ENCODE measurements at places on chromosomes 7 and 10.

DNA sequence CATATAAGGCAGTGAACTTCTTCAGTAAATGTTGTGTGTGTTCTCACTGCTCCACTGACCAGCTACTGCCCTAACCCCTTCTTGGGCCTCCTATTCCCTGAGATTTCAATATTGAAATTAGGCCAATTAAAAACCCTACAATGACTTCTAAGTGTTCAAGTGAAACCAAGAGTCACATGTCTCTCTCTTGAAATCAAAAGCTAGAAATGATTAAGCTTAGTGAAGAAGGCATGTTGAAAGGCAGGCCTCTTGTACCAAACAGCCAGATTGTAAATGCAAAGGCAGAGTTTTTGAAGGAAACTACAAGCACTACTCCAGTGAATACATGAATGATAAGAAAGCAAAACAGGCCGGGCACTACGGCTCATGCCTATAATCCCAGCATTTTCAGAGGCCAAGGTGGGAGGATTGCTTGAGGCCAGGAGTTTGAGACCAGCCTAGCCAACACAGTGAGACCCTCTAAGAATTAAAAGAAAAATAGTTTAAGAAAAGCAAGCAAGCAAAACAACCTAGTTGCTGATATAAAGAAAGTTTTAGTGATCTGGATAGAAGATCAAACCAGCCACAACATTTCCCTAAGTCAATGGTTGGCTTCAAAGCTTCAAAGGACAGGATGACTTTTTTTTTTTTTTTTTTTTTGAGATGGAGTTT is 22.3 kb downstream of the BRAF start:
- DNase-seq, result no peak

DNA sequence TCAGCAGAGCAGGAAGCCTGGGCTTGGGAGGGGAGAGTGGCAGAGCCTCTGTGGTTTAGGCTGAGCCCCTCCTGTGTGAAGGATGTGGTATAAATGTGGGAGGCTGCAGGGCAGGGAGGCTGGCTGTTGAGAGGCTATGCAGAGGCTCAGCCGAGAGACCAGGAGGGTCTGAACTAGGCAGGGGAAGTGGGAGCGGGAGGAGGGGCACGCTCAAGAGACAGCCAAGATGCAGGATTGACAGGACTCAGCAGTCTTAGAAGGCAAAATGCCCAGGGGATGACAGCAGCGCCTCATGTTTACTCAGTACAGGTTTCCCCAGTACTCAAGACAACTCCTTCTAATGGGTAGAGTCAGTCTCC is 24.3 kb downstream of the BTBD16 start:
- DNase-seq, result no peak

GRCh38 chr10:63798599-63799498 is 277.6 kb downstream of the REEP3 start:
- peak; percentile 60 for DNase-seq

DNA sequence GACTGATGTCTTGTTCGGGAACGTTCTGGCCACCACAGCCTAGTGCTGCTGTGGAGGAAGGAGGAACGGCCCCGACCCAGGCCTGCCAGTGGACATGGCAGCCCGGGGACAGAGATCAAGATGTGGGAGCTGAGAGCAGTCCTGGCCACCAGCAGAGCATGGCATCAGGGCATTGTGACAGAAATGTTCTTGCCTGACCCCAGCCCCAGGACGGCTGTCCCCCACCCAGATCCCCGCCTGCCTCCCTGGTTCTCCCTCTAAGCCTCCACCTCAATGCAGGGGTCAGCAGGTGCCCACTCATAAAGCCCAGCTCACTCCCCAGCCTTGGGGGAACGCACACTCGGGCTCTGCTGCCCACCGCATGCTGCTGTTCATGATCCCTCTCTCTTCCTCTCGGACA is 42.9 kb upstream of the HSPA12A start:
- DNase-seq, result no peak

DNA sequence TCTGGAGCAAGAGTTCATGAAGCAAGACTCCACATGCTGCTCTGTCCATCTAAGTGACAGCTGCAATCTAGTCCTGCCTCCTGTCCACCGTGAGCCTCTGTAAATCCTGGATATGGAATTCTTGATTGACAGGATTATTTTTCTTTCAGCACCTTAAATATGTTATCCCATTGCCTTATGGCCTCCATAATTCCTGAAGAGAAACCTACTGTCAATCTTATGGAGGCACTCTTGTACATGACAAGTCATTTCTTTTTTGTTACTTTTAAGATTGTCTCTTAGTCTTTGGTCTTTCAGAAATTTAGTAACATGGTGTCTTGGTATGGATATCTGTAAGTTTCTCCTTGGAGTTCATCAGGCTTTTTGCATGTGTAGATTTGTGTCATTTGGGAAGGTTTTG is 82.8 kb downstream of the NPSR1 start:
- no peak for DNase-seq
